Stimulated activated CD8-positive, alpha-beta memory T cell treated with anti-CD3 and anti-CD28 coated beads, Interleukin-4, amount 100 ng/mL, for 48 hours (primary cell): ENCODE measurements at places on chromosomes 11 and 22.

DNA sequence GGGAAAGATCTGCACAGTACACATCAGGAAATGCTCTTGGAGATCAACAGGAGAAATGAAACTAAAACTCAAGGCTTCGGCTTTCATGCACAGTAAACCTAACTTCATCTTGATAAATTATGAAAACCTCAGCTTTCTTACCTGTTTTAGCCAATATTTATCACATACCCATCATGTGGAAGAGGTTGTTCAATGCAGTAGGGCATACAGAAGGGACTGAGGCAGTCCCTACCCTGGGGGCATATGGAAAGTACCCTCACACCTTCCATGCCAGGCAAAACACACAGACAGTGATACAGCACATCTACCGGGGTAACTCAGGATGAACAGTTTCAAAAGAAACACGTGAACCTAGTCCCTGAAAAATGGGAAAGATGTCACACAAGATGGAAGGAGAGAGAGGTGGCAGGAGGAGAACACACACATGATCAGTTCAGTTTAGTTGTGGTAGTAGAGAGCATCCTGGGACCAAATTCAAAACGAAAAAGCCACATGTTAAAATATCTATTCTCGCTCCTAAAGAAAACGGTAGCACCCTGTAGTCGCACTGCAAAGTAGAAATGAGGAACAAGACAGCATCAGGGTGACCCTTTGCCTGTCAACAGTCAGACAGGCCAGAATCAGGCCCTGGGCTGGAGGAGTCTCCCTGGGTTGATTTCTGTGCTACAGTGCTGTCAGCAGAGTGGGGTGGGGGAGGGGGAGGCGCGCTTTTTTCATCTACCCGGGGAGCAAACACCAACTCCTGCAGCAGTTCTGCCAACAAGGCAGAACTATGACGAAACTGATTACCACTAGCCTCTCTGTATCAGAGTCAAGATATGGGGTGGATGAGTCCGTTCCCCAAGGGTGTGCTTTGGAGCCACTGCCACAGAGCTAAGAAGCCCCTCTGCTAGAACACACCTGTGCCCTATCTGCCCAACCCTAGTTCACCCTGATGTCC is 1.3 kb downstream of the HIRA start:
- peak; percentile 59 for DNase-seq

DNA sequence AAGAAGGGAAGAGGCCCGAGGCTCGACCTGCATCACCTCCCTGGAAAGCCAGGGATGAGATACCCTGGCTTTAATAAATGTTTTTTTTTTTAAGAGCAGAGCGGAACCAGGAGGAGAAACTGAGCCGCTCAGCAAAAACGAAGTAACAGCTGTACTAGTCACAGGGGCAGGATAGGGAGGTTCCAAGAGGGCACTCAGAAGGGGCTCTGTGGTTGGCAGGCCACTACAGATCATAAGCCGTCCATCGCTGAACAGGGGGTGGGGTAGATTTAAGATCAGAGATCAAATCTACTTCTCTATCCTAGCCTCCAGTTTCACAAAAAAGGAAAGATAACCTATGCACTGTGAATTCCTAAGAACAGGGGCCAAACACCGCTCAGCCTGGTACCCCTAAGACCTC is 625 bp downstream of the EIF3D start:
- peak; percentile 40 for DNase-seq

DNA sequence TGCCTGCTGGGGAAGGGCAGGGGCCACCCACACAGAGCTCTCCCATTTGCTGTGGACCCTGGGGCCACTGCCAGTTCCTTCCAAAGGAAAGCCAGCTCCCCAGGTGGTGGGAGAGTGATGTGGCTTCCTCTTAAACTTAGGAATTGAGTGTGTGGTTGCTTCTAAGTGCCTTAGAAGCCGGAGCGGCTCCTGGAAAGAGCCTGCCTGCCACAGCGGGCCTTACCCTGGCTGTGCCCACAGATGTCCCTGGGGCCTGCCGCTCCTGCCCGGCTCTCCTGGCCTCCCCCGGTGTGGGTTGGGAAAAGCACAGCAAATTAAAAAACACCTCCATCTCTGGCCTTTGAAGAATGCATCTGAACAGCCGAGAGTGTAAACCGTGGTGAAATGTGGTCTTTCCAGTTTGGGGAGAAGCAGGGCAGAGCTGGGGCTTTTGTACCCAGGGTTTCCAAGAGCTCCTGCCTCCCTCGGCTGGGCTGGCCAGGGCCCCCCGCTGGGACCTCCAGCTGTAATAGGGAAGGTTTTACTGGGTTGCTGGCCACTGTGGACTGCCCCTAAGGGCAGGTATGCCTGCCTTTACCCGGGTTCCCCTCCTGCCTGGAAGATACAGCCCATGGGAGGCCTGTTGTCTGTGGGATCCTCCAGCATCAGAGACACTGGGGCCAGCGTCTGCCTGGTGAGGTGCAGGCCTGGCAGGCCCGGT is 30.2 kb downstream of the LRP5 start:
- no peak for DNase-seq

GRCh38 chr11:79510960-79511359 is 70.1 kb upstream of the TENM4 start:
- DNase-seq: no peak

DNA sequence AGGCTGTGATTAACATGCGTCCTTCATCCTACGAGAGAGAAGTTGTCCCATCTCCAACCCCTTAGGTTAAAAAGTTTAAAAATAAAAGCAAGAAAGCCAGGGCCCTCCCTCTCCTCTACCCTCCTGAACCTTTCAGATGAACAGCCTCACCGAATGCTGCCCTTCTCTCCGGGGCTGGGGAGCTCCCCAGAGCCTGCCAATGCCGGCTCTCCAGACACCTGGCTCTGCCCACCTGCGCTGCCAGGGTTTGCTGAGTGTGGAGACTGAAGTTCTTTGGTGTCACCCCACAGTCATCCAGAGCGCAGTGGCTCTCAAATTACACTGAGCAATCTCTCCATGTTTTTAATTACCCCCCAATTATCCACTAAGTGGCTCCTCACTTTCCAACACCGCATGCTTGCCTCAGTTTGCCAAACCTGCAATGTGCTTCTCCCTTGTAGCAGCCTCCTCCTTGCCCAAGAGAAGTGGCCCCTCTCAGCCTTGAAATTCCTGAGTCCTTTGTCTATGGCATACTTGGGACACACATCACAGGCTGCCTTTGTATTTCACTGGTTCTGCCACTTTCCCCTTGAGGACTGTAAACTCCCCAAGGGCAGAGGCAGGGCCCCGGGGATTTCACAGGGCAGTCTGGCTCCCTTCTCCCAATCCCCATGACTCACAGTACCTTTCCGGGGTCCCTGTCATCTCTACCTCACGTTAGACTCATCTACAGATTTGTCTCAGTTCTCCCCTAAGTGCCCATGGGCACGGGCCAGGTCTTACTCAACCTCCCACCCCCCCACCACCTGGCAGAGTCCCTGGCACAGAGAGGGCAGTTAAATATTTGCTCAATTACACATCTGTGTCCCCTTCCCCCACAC is 2.0 kb downstream of the MYH9 start:
- peak; percentile 82 for DNase-seq
